Suppressor macrophage treated with lipopolysaccharide for 1 hour (primary cell): ENCODE measurements at places on chromosomes 4 and X.
A peak's percentile ranks its signal among the peaks of the same experiment; 100 is the strongest.

DNA sequence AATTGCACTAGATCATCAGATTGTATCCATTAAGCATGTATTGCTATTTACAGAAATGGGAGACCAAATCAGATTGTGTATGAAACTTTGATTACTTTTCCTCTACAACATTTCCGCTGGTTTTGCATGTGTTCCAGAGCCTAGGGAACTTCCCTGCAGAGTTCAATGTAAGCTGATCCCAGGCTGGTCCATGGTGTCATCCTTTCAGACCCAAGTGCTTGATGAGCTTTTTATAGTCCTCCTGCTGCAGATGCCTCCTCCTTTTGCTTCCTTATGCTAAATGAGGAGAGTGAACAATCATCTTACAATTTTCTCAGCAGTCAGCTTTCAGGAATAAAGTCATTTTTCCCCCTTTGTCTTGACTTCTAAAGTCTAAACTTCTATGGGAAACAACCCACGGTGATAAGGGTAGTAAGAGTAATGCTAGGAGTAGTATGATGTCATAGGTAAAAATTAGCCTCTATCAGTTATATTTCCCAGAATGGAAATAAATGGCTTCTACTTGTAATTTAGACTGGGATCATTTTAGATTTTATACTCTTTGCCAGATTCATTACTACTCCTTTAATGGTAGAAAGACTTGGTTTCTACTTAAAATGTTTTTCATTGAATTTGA, 55.1 kb upstream of the SLC4A4 start:
- no peak for DNase-seq

GRCh38 chr4:29805245-29805644, 914.9 kb upstream of the PCDH7 start:
- no peak for DNase-seq

GRCh38 chr4:186029571-186030398, 39.2 kb upstream of the TLR3 start:
- no peak for DNase-seq

DNA sequence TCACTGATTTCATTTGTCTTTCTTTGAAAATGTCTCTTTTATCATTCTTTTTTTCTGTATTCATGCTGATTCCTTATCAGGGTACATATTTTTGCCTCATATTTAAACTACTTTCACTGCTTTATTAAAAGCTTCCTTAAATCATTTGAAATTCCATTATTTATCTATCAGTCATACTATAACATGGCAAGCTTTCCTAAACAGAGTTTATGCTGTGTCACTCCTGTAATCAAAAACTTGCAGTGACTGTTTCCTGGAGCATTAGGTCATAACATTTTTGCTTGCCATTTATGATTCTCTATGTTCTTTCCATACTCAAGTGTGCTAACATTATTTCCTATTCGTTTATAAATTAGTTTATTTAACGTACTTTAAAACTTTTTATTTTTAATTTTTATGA, 203.7 kb downstream of the BMPR1B start:
- DNase-seq: no peak

- DNase-seq: no peak
These were observed 95.6 kb downstream of the MID1IP1 start for GRCh38 chrX:38896724-38897298.

- DNase-seq: peak; percentile 26
These were observed 43.5 kb downstream of the MAMLD1 start for GRCh38 chrX:150406596-150406995.

- no peak for DNase-seq
These were observed 209.9 kb upstream of the ETNPPL start for GRCh38 chr4:108972613-108973283.

DNA sequence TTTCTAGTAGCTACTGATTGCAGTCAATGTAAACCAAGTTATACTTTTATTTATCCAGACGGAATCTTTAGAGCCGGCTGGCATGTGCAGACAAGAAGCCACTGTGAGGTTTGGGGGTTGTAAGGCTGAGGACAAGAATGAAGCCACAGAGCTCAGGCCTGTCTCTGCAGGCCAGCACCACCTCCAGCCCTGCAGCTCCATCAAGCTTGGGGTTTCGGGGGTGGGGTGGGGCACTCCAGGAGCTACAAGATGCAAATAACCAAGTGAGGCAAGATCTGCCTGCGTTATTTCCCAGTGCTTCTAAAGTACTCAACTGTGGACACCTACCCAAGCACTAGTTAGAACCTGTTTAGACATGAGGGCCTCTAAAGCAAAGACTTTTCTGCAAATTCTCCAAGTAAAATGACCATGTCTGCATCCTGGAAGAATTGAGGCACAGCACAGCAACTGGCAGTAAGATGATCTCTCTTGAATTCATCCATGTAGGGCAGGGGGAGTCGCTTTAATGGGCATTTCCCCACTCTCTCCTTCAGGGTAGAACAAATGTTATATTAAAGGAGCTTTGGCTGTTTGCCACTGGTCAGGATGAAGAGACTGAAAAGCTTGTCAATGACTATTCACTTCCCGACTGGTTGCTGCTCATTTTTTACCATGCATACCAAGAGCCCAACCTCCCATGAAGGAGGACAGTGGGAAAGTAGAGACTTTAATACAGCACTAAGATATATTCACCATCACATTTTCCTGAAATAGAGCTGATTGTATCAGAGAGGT, 222.5 kb downstream of the MGST2 start:
- peak; percentile 65 for DNase-seq

DNA sequence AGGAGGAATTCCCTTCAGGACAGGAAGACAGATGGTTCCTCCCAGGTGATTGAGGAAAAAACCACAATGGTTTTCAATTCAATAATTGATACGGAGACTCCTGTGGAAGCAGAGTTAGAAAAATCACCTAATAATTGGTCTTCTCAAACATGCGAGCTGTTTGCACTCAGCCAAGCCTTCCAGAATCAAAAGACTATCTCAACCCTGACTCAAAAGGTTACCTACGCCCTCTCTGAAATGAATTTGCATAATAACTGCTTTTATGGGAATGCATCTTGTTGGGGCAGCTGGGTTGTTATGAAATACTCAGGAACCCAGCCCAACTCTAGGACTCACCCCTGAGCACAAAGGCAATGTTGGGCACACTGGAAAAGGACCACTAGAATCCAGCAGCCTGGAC, 66.9 kb upstream of the ARSJ start:
- DNase-seq: no peak

DNA sequence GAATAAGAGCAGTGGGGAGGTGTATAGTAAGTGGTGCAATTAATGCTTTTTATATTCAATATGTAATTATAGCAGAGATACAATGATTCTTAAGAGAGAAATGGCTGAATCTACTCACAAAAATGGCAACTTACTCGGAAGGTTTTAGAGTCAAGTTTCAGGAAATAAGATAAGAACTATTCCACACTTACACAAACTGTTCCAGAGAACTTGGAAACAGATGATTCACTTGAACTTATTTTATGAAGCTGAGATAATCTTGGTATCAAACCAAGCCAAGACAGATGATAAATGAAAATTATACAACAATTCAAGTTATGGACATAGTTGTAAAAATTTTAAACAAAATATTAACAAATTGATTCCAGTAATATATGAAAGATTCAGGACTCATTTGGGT, 311.3 kb upstream of the HS3ST1 start:
- no peak for DNase-seq

- DNase-seq: peak; percentile 96
These were observed 17.6 kb upstream of the NAT8L start for GRCh38 chr4:2041239-2042130.

DNA sequence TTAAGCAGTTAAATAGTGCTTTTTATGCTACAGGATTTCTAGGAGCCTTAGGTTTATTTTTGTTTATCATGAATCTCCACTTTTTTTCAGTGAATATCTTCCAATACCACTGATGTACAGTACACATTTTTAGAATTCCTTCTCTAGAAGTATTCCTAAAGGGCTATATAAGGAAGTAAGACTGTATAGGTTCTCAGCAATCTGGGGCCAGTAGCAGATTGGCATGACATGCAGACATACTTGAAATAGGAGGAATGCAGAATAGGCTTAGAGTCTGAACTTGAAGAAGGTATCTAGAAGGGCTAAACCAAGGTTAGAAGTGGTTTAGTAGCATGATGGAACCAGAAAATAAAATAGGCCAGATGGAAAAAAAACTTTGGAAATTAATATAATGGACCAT, 29.8 kb downstream of the HEPH start:
- DNase-seq: no peak

DNA sequence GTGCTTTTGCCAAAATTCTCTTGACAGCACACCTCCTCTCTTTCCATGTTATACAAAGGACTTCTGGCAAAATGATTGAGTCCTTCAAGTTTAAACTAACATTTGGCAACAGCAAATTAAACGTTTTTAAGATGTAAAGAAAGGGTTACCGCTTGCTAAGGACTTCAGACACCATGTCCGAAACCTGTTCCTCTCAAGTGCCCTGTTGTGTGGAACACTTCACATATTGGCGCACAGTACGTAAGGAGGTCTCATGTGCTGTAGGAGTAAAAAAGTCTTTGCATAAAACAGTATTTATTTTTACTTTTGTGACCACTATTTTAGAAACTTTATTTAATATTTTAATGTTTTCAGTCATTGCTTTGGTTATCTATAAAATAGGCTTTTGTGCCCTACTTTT, 33.7 kb upstream of the HPRT1 start:
- DNase-seq: no peak

DNA sequence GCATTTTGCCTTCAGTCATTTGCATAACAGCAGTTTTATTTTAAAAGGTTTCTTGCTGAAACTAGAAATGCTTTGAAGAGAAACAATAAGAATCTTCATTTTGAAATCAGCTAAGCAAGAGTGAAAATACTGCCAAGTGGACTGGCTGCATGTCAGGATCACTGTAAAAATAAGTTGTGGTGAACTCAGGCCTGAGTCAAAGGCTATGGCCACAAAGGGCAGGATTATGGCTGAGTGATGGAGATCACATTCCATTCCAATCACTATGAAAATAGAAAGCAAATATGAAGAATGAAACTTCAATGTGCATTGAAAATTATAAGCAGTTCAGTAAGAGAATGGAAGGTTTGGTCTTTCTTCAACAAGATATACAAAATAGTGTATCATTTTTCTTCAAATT, 224.5 kb downstream of the PCDH18 start:
- no peak for DNase-seq

DNA sequence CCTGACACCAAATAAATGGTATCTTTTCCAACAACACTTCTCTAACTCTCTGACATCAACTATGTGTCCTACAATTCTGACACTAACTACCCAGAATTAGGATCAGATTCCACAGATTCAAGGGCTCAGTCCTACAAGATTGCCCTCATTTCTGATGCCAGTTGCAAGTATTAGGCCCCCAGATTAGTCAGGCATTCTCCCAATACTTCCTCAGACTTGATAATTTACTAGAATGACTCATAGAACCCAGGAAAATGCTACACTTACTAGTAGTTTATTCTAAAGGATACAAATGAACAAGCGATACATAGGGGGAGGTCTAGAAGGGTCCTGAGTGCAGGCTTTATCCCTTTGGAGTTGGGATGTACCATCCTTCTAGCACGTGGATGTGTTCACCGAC, 8.5 kb downstream of the TIGD2 start:
- DNase-seq: no peak
